ENCODE measurements at places on chromosomes 4 and X.

DNA sequence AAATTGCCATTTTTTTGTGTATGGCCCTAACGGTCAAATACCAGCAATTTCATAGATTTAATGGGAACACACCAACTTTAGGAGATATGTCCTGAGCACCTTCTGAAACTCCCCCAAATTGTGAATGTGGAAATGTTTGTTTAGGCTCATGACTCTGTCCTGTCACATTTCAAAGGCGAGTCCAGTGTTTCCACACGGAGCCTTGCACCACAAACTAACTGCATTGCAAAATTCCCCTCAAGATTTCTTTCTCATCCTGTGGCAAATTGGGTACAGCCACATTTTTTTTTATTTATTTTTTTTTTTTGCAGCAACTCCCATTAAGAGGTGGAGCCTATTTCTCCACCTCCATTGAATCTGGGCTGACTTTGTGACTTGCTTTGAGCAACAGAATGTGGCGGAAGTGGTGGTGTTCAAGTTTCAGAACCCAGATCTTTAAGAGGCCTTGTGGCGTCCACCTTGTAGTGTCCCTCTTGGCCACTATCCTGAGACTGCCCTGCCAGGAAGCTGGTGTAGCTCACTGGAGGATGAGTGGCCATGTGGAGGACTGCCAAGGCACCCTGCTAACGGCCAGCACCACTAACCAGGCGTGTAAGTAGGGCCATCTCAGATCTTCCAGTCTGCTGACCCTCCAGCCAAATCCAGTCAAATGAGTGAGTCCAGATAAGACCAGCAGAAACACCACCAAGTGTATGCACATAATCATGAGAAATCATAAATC is 172.4 kb upstream of the SCML1 start:
- no peak for DNase-seq

GRCh38 chr4:8409264-8410065 is 31.1 kb downstream of the ACOX3 start:
- DNase-seq = no peak

GRCh38 chr4:185287031-185287430 is 77.6 kb downstream of the SNX25 start:
- no peak for DNase-seq

DNA sequence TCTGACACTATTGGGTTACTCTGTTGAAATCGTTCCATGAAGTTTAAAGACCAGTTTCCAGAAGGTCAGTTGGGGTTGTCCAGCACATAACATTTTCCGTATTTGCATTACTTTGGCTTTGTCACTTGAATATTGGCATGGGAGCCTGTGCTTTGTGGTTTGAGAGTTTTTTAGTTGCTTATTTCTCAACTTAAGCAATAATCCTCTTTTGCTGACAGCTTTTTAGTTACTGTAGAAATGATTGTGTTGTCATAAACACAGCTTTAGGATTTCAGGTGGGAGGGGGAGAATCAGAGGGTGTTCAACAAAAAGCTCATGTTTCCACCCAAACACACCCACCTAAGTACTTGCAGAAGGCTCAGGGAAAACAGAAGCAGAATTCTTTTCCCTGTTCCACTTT is 210.7 kb upstream of the TLL1 start:
- no peak for DNase-seq

- no peak for DNase-seq
These were observed 239.0 kb upstream of the HTR2C start for GRCh38 chrX:114344756-114345349.

GRCh38 chrX:69234624-69235023 is 69.4 kb upstream of the PJA1 start:
- DNase-seq = no peak

DNA sequence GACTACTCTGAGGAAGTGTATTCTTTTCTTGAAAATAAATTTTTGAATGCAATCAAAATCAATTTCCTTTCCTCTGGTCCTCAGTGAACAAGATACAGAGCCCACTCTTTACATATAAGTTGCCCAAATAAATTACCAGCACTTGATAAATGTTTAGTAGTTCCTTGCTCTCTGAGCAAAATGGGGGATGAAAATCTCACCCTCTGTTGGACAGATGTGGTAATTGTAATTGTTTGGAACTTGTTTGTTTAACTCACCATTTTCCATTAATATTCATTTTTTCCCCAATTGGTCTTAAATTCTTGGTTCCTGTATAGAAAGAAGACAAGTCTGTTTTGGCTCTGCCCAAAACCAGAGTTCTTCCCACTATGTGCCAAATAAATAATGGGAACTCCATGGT is 146.3 kb downstream of the LDB2 start:
- DNase-seq = no peak

GRCh38 chr4:168734703-168735678 is 238.1 kb downstream of the PALLD start:
- no peak for DNase-seq

DNA sequence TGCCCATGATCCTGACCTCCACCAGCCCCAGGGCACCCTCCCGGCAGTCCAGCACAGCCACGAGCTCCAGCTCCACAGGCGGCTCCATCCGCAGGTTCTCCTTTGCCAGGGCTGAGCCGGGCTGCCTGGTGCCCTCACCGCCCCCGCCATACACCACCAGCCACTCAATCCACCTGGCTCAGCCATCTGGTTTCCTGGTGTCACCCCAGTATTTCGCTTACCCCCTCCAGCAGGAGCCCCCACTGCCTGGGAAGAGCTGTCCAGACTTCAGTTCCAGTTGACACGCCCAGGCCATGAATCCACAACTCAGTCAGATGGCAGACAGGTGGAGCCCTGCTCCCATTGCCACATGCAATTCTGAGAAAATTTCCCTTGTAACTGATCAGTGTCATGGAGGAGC is 3.9 kb downstream of the SHISA3 start:
- no peak for DNase-seq

GRCh38 chr4:126916049-126916625 is 716.6 kb upstream of the INTU start:
- no peak for DNase-seq

DNA sequence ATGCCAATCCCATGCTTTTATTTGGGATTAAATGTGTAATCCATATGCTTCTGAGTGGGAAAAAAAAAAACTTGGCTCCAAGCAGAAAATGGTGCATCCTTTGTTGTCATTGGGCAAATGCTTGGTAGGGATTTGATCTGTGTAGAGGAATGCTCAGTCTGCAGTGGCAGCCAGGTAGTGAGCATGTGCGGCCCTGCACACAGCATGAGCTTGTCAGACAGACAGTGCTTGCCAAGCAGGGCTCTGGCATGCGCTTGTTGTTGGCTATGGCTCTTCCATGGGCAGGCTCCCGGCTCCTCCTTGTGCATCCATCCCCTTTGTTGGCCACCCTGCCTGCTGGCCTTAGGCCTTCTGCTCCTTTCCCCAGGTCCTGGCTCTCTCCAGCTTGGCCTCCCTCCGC is 130.3 kb downstream of the GPR143 start:
- DNase-seq = no peak

DNA sequence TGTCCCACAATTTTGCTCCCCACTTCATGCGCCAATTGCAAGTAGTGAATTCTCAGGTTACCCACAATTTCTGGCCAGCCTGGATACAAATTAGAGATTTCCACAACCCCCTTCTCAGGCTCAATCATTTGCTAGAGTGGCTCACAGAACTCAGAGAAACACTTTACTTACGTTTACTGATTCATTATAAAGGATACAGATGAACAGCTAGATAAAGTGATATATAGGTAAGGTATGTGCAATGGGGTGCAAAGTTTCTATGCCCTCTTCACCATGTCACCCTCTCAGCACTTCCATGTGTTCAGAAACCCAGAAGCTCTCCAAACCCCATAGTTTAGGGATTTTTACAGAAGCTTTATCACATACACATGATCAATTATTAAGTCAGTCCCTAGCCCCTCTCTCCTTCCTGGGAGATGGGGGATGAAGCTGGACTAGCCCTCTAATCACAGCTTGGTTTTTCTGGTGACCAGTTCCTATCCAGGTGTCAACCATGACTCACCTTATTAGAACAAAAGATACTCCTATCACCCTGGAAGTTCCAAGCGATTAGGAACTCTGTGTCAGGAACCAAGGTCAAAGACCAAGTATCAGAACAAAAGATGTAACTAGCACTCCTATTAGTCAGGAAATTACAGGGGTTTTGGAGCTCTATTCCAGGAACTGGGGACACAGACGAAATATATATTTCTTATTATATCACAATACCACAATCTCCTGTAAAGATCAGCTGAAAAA is 33.5 kb upstream of the PRRG1 start:
- no peak for DNase-seq

GRCh38 chrX:56728752-56729151 is 291 bp upstream of the NBDY start:
- no peak for DNase-seq

Data from GM12864 (cell line).